ENCODE measurements at places on chromosomes 7 and 10.

- DNase-seq, result peak; percentile 18
Observed at GRCh38 chr10:60717852-60718251, 60.4 kb upstream of the CDK1 start.

- no peak for DNase-seq
Observed at GRCh38 chr7:12635830-12636229, 51.6 kb upstream of the ARL4A start.

DNA sequence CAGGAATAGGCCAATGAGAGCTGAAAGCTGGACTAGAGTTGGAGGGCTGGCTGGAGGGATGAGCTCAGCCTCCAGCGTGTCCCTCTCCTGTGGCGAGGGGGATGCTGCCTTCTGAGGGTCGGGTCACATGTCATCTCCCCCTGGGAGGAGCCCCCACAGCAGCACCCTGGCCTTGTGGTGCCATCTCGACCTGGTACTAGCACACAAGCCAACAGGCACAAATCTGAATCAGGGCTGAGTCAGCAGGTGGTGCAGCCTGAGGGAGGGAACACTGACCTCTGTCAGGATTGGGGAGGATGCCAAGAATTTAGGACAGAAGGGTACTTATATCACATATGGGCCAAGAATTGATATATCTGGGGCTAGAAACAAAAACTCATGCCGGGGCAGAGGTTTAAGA is 280.4 kb downstream of the CELF2 start:
- peak; percentile 38 for DNase-seq

DNA sequence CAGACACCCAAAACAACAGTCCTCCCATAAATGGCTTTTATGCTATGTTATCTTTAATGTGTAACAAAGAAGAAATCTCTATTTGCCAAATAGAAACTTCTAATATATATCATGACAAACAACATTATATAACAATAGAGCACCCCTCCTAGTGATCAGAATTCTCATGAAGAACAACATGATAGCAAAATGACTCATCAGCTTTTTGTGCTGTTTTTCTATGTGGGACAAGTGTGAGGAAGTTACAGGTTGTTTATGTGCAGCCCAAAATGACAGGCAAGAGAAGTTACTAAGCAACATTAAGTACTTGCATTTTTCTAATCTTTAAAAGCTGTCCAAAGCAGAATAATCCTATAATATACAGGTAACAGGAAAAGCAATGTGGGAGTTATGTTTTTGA is 7.7 kb downstream of the DGKB start:
- DNase-seq, result no peak

DNA sequence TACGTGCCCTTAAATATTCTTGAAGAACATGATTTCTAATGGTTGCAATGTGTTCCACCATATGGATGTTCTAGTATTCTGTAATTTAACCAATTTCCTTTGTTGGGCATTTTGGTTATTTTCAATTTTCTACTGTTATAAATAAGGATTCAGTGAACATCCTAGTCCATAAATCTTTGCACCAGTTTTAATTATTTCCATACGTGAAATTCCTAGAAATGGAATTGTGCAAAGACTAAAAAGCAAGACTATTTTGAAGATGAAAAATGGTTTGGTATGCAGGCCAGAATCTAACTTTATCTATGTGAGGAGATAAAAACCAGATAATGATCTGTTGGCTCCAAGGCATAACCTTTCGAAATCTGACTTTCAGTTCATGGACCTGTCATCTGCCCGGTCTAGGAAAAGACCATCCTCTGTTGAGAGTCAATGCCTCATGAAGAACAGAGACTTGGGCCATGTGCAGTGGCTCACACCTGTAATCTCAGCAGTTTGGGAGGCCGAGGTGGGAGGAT is 633.2 kb upstream of the NRP1 start:
- no peak for DNase-seq

GRCh38 chr7:158351051-158351450 is 236.6 kb downstream of the PTPRN2 start:
- DNase-seq, result no peak

DNA sequence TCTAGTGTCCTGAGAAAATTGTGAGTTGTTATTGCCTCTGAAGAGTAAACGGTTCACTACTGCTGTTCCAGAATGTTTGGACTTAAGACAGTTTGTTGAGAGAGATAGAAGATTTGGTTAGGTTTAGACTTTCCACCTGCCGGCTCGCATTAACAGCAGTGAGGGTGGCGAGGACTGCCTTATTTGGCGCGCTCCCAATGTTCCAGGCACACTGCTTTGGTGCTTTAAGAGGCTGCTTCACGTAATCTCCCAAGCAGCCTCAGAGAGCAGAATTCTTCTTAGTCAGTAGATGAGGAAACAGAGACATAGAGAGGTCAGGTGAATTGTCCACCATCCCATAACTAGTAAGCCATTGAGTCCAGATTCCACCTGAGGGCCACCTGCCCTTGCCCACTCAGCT is 41.1 kb downstream of the GLRX3 start:
- DNase-seq, result no peak

DNA sequence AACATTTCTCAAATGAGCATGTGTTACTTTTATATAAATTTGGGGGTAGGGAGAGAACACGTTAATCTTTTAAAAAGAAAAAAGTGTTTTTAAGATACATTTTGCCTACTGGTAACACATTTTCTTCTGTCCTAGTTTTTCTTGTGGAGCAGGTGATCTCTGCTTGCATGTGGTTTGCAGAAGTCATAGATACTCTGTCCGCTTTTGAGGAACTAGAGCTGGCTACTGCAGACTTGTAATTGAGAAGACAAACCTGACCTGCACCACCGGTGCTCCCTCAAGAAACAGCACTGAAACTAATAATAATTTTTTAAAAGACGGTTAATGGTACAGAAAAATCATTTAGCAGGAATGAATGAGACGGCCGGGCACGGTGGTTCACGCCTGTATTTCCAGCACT is 243.1 kb downstream of the KIAA1217 start:
- no peak for DNase-seq

DNA sequence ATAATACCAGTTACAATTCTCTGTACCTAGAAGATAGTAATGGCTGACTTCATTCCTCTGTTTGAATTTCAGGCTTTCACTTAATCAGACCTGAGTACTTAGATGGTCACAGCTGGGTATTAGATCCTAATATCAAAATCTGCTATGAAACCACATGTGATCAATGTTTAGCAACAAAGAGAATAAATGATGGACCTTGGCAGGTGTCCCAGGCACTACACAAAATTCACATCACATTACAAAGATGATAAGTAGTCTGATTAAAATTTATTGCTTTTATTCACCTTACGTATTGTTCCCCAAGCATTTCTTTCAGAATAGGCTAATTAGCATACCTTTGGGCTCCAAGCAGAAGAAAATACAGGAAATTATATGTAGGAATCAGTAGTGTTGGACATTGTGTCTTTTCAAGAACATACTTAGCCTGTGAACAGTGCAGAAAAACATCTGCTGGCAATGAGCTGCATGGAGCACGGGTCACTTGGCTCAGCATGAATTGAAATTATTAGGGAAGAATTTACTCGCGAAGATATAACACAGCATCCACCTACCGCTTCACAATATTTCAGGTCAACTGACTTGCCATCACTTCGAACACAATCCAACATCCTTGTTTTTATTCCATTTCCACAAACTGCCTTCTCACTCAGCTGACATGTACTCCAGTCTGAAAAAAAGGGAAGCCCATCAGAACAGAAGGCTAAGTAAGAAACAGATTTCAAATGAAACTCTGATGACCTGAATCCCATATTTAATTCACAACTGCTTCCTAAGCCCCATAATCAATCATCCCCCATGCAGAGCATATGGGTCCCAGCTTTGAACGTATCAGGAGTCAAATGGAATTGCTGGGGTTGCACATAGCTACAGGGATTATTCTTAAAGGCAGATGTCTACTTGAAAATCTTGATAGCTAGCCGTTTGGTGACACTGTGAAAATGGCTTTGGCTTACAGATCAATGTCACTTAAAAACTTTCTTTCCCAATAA is 421.0 kb downstream of the THSD7A start:
- no peak for DNase-seq

DNA sequence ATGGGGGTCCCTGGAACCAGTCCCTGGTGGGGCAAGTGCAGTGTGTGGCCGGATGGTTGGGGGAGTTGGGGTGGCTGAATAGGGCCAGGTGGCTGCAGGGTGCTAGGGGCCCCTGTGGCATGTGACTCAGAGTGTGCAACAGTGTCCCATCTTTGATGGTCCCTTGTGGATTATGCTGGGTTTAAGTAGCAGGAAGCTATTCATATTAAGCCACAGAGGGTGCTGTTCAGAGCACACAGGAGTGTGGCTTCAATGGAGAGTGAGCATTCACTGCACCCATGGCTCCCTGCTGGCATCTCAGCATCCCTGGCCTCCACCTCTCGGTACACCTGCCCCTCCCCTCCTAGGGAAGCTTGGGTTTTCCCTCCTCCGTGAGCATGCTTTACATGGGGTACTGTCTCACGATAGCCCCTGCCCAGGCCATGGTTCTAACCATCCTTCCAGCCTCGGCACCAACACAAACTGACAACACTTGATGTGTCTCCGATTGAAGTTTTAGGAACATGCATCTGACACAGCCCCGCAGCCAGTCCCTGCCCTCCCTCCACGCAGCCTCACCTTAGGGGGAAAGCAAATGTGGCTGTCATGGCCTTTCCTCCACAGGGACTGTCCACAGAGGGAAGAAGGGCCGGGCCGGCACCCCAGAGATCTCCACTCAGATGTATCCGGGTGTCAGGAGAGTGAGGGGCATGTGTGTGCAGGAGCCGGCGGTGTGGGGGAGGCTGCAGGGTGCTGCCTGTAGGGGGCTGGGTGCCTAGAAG is 30.4 kb upstream of the PPIF start:
- DNase-seq, result no peak

DNA sequence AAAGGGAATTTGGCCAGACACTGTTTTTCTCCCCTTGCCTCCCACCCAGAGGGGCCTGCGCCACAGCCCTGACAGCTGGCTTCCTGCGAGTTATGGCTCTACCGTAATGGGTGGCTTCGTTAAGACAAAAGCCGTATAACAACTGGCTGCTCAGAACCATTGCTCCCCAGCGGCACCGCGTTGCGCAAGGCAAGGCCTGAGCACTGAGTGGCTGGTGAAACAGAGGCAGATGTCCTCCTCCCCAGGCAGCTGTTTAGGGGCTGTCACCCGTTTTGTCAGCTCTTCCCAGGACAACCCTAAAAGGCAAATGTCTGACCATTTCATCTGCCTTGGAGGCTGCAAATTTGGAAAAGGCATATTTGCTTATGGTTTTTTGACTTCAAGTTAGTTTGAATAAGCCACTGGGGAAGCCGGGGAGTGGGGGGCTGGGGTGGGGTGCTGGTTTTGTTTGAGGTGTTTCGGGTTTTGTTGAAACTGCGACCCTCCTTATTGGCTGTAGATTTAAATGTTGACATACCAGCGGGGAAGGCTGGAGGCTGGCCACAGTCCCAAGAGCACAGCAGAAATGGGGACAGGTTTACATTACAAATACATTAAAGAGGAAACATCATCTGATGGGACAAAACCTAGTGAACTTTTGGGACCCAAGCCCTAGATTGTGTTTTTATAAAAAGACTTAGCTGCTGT is 681 bp upstream of the SPOCK2 start:
- no peak for DNase-seq

GRCh38 chr10:12780634-12781601 is 220.6 kb downstream of the CCDC3 start:
- peak; percentile 54 for DNase-seq

DNA sequence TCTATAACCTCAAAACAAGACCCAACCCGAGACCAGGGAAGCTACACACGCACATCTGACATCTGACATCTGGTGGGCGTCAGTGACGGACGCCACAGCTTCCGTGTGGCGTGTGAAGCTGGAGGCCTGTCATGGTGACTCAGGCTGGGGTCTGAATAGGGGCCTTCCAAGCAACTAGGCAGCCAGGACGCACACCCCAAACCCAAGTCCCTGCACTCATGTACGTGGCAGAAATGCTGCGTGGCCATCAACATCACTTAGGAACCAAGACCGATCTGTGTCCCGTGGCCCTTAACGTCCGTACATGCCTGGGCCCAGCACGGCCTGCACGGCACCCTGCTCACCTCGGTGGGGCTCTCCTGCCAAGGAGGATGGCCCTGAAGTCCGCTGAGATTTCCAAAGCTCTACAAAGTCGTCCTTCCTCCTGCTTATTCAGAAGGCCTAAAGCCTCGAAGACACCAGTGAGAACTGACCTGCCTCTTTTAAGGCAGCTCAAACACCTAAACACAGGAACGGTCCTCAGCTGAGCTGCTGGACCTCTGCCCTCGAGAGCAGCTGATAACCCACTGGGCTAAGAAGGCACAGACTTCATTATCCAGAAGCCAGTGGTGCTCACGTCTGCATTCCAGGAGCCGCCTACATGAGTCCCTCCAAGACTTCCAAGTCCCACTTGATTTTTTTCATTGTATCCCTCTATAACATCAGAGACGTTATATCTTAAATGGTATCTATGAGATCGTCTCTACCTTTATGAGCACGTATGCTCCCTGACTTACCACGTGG is 82.5 kb downstream of the DIP2C start:
- DNase-seq, result no peak

GRCh38 chr10:35300063-35300699 is 36.1 kb upstream of the CCNY start:
- DNase-seq, result peak; percentile 97

DNA sequence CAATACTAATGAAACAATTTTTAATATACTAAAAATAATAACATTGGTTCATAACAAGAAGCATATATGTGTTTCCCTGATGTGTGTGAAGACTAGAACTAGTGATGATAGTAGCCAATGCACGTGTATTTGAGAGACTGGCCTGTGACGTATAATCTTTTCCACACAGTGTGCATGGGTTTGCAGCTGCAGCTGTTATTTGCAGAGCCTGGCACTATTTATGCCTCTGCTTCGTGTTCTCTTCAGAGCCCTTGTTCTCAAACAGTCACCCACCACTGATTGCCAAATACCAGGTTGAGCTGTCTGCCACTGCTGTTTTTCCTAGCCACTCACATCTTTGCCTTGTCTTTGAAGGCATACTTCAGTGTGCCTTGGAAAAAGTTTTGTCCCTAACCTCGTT is 531.7 kb downstream of the ETV1 start:
- DNase-seq, result no peak

Data from fibroblast of mammary gland (primary cell).